Thyroid gland (tissue), 4 donors: ENCODE measurements at places on chromosomes 5 and 9. TPM values are rescaled to one million over a fixed set of nuclear protein-coding genes. Genes with fewer than 3 reads are reported as not detected.

Gene SPINK4
- total RNA-seq, result not detected

Gene CEL
- total RNA-seq, result 0.27 TPM

Gene NDUFS4
- 125 TPM for total RNA-seq

DNA sequence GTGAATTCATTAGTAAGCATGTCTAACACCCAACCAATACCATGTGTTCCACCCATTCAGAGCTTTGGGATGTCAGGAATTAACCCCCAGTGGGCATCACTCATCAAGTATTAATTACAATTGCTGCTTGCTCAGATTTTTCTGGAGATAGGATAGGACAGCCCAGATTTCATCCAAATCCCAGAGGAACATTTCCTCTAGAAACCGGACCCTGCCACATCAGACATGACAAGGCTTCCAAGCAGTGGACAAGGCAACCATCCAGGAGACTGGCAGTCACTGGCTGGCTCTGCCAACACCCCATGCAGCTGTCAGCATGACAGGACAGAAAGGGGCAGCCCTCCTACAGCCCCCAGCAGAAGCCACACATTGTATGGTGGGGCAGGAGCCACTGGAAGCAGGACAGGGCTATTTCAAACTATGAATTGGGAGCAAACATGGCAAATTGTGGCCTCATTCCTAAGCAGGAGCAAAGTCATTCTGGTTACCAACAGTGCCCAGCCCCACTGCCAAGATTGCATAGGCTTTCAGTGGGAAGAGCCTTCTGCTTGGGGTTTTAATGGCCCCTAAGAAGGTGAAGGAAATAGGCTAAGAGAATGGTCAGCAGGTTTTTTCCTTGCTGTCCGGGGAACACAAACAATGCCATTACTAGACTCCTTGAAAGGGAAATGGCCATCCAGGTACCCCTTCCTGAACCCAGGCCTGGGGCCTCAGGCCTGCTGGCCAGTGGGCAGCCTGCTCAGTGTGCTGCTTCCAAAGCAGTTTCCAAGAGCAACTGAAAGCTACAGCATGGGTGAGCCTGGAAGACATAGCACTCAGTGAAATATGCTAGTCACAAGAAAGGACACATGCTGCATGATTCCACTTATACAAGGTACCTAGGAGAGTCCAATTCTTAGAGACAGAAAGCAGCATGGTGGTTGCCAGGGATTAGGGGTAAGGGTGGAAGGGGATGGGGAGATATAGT lies 294.7 kb upstream of the SLC30A5 start:
- no peaks in the 10 kb centered on the region for H3K27me3 ChIP-seq
- H3K4me1 ChIP-seq, result no peaks in the 10 kb centered on the region
- H3K27ac ChIP-seq, result no peak overlapping the region
- H3K36me3 ChIP-seq, result no peaks in the 10 kb centered on the region
- no peak overlapping the region for H3K4me3 ChIP-seq

DNA sequence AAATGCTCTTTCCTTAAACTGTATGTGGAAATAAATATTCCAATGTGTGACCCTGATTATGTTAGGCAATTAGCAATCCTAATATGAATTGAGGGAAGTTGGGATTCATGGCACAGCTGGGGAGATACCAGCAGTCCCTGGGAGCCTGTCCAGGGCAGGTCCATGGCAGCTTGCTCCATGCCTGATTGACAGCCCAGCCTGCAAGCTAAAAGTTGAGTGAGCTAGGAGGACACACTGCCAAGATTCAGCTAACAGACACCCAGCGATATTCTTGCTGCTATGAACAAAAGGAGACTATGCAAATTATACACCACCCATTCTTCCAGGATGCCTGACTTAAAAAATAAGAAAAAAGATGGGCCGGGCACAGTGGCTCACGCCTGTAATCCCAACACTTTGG lies 6.2 kb downstream of the TGFBI start:
- DNase-seq, result no peak
- no peaks in the 10 kb centered on the region for H3K36me3 ChIP-seq
- no peaks in the 10 kb centered on the region for H3K27me3 ChIP-seq
- H3K4me3 ChIP-seq, result no peak overlapping the region
- H3K4me1 ChIP-seq, result peaks cover 10% of the 10 kb centered on the region

DNA sequence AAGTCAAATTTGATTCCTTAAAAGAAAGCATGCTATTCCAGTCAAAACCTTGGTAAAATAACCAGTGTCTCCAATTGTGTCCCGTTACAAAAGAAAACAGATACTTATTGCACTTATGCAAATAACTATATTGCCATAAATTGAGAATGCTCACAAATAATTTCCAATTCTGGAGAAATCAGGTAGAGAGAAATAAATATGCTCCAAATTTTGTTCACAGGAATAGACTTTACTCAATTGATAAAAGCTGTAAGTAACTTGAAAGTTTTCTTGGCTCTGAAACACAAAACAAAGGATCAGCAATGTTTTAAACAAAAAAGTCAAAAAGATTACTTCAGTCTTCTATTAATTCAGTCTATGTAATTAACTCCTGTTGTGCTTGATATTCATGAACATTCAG lies 7.8 kb upstream of the DTWD2 start:
- H3K36me3 ChIP-seq, result no peaks in the 10 kb centered on the region
- no peak for DNase-seq
- no peaks in the 10 kb centered on the region for H3K4me1 ChIP-seq
- no peak overlapping the region for H3K4me3 ChIP-seq
- H3K27ac ChIP-seq, result no peak overlapping the region

DNA sequence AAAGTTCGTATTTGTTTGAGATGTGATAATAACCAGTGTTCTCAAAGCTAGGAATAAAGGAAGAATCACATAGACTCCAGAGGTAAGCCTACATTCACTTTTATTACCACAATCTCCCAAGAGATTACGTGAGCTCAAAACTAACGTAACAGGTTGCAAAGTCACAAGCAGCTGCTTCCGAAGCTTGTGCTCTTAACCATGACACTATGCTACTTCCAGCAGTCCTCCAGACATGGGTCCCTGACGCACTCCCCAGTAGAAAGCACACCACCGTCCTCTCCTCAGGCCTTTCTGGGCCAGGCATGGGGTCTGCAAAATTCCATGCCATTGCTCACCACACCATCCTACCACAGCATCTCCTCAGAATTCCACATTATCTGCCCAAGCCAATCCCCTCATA lies 84.6 kb downstream of the PAX5 start:
- no peak for DNase-seq
- no peak overlapping the region for H3K4me3 ChIP-seq
- no peaks in the 10 kb centered on the region for H3K36me3 ChIP-seq
- H3K27me3 ChIP-seq, result no peaks in the 10 kb centered on the region
